ENCODE measurements at places on chromosomes 6 and 20.

DNA sequence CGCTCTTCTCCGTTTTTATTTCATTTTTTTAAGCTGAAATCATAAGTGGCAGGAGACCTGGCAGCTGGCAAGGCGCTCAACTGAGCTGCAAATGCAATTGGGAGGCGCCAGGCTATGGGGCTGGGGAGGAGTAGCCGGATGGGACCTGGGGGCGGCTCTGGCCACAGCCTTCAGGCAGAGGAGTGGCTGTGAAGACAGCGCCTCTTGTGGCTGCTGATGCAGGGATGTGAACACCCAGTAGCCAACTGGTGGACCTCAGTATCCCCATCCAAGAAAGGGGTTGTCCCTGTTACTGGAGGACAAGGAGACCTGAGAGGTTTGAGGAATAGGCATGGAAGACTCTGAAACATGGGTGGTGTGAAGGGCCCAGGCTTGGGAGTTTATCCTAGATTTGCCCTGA, 12.6 kb downstream of the KCNK17 start:
- no peak for DNase-seq

- DNase-seq = no peak
Measured at GRCh38 chr6:80380566-80380965, 274.1 kb downstream of the BCKDHB start.

GRCh38 chr6:28446818-28447511, 3.7 kb upstream of the ZSCAN23 start:
- DNase-seq = no peak

GRCh38 chr6:39215640-39216158, 13.6 kb downstream of the KCNK5 start:
- DNase-seq = no peak

DNA sequence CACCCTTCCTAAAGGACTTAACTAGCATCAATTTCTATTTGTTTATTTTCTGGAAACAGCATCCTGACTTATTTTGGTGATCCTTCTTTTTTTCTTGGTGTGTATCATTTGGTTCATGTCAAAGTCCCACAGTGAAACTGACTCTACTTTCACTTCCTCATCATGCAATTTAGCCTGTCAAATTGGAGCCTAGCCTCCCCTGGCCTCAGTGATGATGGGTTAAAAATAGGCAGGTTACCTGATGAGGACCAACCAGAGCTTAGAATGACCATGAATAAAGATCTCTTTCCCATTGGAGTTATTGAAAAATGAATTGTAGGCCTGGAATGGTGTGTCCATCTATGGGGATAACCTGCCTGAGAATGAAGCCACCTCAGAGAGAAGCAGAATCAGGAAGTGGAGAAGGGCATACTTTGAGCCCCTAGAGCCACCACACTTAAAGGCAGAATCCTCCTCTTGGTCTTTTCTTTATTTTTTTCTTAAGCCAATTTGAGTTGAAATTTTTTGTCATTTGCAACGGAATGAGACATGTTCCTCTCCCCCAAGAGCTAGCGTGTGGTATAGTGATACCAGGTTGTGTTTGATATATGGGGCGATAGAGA, 105.6 kb downstream of the BTBD3 start:
- no peak for DNase-seq

DNA sequence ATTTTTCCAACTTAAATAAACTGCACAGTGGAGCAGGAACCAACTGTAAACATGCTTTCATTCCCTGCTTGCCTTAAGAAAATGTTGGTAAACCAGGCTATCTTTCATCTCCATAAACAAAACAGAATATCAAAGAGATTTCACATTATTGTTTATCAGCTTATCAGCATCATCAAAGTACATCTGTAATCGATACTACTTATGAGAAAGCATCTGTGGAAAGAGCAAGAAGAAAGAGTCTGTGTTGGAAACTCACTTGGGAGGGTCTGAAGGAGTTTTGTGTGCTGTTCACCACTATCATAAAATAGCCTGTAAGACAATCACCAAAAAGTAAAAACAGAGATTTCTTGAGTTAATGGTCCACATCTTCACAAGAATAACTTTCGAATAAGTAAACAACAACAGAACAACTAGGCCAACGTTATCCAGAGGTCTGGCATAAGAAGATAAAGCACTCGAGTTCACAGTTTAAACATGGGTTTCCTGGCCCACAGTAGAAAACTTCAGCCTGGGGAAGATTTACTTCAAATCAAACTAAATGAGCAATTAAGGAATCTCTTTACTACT, 47.9 kb downstream of the EPB41L2 start:
- DNase-seq = no peak

- DNase-seq = no peak
Measured at GRCh38 chr6:12423832-12424231, 133.7 kb downstream of the EDN1 start.

DNA sequence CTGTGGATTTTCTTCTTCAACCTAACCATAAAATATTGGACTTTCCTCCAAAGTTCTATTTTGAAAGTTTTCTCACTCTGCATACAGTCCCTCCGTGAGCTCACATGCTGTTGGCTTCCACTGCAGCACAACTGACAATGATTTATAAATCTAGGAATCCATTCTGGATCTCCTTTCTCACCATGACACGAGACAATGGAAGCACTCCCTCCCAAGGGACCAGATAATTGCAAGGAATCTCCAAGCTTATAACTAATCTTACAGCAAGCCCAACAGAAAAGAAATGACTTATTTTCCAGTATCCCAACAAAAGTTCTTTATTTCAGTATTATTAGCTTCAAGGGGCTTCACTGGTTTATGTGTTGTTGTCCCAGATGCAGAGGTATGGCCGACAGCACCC, 729.0 kb downstream of the RFPL4B start:
- DNase-seq = no peak

GRCh38 chr20:43667341-43668132, 623 bp downstream of the MYBL2 start:
- DNase-seq = no peak

DNA sequence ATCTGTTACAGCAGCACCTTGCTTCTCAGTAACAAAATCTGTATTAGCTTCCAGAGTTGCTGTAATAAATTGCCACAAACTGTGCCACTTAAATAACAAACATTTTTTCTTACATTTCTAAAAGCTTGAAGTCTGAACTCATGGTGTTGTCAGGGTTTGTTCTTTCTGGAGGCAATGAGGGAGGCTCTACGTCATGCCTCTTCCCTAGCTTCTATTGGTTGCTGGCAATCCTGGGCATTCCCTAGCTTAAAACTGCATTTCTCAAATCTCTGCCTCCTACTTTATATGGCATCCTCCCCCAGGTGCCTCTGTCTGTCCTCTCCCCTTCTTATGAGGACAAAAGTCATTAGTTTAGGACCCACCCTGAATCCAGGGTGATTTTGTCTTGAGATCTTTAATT, 41.6 kb upstream of the TMEM244 start:
- no peak for DNase-seq

- DNase-seq = no peak
Measured at GRCh38 chr6:168305863-168306262, 13.7 kb downstream of the DACT2 start.

DNA sequence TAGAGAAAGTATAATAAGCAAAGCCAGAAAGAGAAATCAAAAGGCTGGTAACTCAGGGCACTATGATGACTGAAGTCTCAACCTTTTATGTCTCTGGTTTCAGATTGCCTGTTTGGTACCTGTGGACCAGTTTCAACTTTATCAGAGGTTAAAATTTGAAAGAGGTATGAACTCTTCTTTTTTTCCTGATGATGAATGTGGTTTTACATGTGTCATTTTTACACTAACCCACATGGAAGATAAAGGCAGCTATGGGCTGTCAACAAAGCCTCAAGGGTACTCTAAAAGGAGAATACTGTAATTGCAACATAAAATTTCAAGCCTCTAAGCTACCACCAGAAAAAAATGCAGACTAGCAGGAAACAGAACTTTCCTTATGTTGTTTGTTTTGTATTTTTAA, 52.4 kb downstream of the RNF144B start:
- DNase-seq = no peak

- DNase-seq = peak; percentile 82
Measured at GRCh38 chr6:21753241-21754108, 159.9 kb downstream of the SOX4 start.

GRCh38 chr6:53792973-53793317, 1.9 kb upstream of the LRRC1 start:
- no peak for DNase-seq

- no peak for DNase-seq
Measured at GRCh38 chr6:106098383-106099234, 12.5 kb downstream of the PRDM1 start.

DNA sequence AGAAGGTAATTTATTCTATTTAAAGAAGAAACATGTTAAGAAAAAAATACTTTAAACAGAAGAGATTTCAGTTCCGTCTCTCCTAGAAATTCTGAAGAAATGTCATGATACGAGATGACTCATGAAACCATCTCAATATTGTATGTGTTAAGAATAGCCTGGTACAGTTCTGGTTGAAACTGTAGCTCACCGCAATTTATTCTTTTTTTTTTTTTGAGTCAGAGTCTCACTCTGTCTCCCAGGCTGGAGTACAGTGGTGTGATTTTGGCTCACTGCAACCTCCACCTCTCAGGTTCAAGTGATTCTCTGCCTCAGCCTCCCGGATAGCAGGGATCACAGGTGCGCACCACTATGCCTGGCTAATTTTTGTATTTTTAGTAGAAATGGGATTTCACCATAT, 103.3 kb downstream of the ARHGAP18 start:
- DNase-seq = no peak

GRCh38 chr6:41177287-41177686, 14.4 kb upstream of the TREM2 start:
- no peak for DNase-seq

GRCh38 chr20:62793757-62794006, 2.6 kb upstream of the MRGBP start:
- no peak for DNase-seq

DNA sequence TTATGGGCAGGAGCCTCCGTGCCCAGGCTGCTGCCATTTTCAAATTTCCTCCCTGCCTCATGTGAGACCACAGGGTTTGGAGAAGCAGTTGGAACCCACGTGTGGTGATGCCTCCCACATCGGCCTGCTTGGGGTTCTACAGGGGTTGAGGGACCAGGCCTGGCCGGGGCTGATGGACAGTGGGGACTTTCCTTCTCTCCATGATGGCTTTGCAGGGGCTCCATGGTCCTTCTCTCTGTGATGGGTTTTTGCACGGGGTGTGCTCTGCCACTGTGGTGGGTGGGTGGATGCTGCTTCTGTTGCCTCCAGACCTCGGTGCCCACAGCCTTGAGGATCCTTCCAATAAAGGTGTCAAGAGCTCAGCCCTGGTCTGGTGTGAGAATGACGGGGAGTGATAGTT, 54.4 kb downstream of the ADNP start:
- no peak for DNase-seq
